ENCODE measurements at places on chromosomes 13 and 19.
A peak's percentile ranks its signal among the peaks of the same experiment; 100 is the strongest.

DNA sequence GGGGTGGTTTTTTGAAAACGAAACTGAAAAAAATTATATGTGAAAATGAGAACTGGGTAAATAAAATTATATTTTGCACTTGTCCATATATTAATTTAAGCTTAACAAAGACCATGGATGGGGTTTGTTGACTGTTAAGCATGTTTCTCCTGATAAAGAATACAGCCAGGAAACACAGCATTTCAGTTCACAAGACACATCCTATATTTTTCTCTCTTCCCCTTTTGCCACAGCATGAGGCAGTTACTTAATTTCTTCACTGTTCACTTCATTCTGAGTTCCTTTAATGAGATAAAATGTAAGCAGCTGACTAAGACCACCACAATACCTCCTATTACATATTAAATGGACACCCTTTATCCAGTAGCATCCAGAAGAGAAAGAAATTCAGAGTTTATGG lies 64.0 kb downstream of the RXFP2 start:
- DNase-seq = no peak

DNA sequence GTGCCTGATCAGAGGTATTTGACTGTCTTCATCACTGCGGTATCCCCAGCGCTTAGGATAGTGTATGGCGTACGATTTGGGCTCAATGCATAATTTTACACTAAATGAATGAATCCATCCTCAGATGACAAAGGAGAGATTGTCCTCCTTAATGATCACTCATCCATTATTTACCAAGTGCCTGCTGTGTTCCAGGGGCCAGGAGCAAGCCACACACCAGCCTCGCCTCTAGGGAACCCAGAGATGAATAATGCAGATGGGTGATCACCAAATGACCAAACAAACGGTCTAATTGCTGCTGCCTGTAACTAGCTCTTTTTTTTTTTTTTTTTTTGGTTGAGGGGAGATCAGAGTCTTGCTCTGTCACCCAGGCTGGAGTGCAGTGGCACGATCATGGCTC lies 5.9 kb upstream of the GPR32 start:
- DNase-seq = no peak

- no peak for DNase-seq
Observed at GRCh38 chr13:27289011-27289665, 18.5 kb downstream of the RASL11A start.

DNA sequence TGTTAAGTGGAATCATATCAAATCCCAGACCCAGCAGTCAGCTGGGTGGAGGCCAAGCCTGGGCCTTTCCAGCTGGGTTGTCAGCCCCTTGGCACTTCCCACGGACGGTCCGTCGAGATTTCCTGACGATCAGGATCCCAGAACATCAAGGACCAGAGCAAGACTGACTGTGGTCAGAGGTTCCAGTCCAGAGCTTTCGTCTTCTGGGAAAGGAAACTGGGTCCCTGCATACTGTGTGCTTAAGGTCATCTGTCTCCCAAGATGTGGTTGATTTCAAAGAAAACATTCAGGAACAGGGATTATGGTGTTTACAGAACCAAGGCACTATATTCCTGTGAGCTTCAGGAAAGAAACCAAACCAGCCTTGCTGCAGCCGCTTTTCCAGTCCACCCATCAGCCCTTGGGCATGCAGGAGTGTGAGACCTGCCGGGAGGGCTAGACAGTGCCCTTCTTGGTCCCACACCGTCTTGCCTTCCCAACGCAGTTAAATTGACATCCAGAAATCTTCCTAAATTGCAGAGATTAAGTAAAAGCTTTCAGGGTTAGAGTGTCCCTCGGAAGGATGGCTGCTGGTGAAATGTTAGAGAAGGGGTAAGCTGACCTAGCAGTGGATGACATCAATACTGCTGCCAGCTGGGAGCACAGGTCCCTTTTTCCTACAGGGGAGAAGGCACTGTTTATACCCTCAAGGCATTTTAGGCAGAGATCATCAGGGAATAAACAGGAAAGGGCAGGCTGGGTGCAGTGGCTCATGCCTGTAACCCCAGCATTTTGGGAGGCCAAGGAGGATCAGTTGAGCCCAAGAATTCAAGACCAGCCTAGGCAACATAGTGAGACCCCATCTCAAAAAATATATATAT lies 5.0 kb upstream of the C19orf33 start:
- no peak for DNase-seq

GRCh38 chr13:81658598-81659370 lies 1317.9 kb upstream of the SPRY2 start:
- no peak for DNase-seq

DNA sequence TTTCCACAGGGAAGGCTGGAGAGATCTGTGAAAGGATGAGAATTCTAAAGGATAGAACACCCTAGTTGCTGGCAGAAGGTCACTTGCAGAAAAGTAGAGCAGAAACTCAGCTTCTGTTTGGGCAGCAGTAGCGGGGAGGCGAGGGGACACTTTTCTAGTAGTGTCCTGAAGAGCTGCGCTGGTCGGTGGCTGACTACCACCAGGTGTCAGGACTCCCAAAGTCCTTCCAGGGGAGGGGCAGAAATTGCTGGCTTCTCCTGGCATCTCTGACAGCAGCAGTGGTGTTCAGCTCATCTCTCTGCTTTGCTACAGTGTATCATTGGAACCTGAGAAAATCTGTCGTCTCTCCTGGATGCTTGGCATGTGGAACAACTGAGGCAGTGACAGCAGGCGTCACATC lies 120.9 kb downstream of the ZDHHC20 start:
- DNase-seq = no peak

- no peak for DNase-seq
Observed at GRCh38 chr13:59842507-59842906, 321.2 kb downstream of the DIAPH3 start.

DNA sequence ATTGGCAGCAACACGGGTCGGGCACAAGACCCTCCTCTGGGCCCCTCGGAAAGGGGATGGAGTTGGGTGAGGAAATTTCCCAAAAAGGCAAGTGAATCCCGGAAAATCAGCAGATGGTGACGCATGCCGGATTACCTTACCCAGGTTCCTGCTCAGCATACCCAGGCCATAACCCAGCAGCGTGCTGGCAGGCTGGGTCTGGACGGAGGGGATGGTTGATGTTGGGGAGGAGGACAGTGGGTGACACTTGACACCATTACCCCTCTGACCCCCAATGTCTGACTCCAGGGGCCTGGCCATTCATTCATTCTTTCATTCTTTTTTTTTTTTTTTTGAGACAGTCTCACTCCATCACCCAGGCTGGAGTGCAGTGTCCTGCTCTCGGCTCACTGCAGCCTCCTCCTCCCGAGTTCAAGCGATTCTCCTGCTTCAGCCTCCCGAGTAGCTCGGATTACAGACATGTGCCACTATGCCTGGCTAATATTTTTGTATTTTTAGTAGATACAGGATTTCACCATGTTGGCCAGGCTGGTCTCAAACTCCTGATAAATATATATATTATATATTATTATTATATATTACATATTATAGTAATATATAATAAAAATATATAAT lies 799 bp downstream of the PVR start:
- DNase-seq = no peak

- no peak for DNase-seq
Observed at GRCh38 chr19:56969759-56970178, 129.2 kb upstream of the PEG3 start.

GRCh38 chr13:31675440-31675953 lies 63.8 kb upstream of the RXFP2 start:
- no peak for DNase-seq

DNA sequence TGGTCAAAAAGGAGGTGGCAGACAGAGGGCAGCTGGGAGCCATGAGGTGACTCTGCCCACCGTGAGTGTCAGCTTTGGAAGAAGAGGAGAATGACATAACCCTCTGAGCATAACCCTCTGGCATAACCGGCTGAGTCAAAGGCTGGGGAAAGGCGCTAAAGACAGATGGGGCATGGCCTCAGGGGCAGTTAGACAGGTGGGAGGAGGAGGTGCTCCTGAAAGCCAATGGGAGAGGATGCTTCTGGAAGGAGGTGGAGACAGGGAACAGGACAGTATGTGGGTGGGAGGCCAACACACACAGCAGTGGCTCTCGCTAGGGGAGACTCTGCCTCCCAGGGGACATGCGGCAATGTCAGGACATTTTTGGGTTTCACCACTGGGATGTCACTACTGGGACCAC lies 17.1 kb downstream of the ELAVL1 start:
- DNase-seq = no peak

- no peak for DNase-seq
Observed at GRCh38 chr19:14345116-14345763, 36.0 kb upstream of the ADGRE5 start.

- DNase-seq = no peak
Observed at GRCh38 chr13:22915442-22916082, 265.2 kb upstream of the SGCG start.

- DNase-seq = peak; percentile 77
Observed at GRCh38 chr19:6108721-6109633, 1.3 kb downstream of the RFX2 start.

GRCh38 chr13:78881054-78881453 lies 222.1 kb upstream of the OBI1 start:
- no peak for DNase-seq

GRCh38 chr19:15551293-15552004 lies 43.1 kb downstream of the CYP4F22 start:
- no peak for DNase-seq

DNA sequence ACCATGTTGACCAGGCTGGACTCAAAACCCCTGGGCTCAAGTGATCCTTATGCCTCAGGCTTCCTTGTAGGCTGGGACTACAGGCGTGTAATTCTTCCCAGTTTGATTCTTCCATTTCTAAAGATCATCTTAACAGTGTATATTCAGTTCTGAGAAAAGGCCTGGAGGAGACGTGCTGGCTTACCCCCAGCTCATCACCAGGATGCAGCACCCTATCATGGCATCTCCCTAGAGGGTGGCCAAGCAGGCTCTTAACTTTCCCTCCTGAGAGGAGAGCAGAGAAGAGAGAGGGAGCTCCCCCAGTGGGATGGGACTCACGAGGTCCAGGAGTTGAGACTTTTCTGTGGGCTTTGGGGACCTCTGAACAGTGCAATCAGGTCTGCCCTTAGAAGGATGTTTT lies 2.1 kb upstream of the TUBA3C start:
- no peak for DNase-seq

- DNase-seq = no peak
Observed at GRCh38 chr13:45132369-45133064, 12.2 kb downstream of the GTF2F2 start.

GRCh38 chr13:29106651-29107050 lies 286.5 kb downstream of the MTUS2 start:
- no peak for DNase-seq

DNA sequence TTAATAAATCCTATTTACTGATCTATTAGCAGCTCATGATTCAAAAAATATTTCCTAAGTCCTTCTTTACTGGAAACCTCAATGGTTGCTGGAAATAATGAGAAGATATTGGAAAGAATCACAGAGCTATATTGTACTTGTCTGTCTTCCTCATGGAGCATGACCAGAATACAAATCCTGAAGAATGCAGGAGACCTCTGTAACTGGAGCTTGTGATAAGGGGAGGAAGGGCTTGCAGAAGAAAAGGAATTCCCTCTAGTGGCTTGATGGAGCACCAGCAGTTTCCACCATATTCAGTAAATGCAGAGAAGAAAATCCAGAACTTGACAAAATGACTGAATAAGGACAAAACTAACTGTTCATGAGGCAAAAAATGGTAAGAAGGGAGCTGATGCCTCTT lies 1333.1 kb downstream of the EFNB2 start:
- no peak for DNase-seq

DNA sequence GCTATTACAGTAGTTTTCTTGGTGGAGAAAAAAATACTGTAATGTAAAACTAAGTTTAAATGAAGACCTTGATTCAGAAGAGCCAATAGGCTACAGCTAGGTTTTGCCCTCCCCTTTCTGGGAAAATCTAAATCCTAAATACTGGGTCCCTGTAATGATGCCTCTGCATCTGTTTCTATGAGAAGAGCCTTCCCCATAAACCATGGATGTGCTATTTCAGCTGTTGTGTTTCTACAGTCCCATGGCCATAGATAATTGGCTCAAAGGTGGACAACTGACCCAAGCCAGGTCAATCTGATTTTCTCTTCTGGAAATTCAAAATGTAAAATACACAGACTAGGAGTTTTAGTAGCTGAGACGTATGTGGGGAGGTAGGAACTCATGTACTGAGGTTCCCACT lies 101.9 kb downstream of the NDFIP2 start:
- no peak for DNase-seq

DNA sequence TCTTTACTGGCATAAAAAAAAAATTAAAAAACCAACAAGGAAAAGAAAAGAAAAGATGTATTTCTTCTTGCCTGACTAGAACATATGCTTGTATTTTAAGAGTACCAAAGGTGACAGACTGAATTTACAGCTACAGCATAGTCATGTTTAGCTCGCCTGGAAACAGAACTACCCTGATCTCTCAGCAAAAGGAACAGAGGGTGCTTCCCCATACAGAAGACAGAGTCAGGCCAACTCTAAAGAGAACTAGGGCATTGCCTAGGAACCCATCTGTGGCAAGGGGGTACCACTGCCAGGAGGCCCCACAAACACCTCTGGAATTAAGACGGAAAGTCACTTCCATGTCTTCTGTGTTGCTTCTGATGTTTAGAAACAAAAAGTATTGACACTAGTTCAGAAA lies 252.1 kb upstream of the STARD13 start:
- DNase-seq = no peak

DNA sequence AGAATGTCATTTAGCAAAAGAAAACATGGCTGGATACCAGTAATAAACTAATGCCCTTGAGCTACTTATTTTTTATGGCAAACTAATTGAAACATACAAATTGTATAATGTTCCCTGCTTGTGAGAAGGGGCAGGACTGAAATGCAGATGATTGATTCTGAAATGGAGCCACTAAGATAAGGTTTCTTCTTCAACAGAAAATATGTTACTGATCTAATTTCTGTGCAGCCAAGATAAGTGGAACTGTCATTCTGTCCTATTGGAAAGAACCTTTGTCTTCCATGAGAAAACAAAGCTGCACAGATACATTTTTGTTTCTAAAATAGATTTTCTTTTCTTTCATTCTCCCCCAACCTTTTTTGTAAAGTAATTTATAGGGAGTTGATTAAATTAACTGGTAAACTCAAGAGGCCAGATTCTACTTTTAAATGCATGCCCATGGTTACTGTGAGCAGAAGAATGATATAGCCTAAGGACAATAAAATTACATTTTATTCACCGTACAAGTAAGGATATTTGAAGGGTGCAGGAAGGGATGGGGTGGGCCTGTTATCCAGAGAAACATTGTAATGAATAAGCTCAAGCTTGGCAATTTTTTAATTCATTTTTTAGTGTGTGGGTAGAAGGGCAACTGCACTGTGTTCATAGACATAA lies 39.9 kb downstream of the STARD13 start:
- DNase-seq = no peak

GRCh38 chr13:90713441-90714133 lies 633.9 kb upstream of the MIR17HG start:
- no peak for DNase-seq
